ENCODE measurements at places on chromosomes 13 and 19.

DNA sequence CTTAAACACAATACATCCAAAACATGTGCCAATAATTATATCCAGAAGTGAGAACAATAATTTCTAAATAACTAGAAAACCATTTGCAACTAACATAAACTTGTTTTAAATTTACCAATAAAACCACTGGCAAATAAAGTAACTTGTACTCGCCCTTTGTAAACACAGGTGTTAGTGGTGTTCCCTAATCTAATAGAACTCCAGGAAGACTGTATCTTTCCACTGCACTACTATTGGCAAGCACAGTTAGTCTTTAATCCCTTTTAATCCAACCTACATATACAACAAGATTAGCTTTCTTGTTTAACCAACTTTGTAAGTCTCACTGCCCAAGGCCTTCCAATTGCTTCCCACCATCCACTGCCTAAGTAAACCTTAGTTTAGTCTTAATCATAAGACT, 79.5 kb downstream of the PCDH9 start:
- DNase-seq = no peak

- DNase-seq = no peak
Measured at GRCh38 chr19:21604351-21604926, 99.0 kb downstream of the ZNF429 start.

DNA sequence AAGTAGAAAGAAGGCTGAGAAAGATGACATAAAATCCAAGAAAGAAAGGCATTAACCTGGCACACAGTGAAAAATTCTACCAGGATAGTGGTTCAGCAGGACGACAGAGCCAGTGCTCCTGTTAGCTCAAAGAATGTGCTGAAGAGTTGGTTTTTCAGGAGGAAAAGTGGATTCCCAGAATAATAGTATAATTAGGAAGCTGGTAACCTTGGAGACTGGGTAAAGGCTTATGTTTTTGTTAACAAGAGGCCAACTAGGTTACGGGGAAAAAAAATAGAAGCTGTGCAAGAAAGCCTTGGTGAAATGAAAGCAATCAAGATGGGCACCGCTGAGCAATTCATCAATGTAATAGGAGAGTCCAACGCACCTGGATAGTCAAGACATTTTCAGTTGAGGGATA, 54.7 kb downstream of the SLC15A1 start:
- DNase-seq = no peak

GRCh38 chr19:4089400-4089908, 22.8 kb upstream of the ZBTB7A start:
- no peak for DNase-seq

- DNase-seq = no peak
Measured at GRCh38 chr13:71374471-71375049, 492.4 kb downstream of the DACH1 start.

DNA sequence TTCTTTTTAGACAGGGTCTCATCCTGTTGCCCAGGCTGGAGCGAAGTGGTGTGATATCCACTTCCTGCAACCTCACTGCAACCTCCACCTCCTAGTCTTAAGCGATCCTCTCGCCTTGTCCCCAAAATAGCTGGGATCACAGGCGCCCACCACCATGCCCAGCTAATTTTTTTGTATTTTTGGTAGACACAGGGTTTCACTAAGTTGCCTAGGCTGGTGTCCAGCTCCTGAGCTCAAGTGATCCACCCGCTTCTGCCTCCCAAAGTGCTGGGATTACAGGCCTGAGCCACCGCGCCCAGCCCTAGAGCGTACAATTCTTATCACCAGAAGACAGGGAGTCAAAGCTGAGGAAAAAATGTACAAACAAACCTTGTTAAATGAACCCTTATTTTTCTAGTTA, 4.5 kb upstream of the ELOF1 start:
- DNase-seq = no peak

DNA sequence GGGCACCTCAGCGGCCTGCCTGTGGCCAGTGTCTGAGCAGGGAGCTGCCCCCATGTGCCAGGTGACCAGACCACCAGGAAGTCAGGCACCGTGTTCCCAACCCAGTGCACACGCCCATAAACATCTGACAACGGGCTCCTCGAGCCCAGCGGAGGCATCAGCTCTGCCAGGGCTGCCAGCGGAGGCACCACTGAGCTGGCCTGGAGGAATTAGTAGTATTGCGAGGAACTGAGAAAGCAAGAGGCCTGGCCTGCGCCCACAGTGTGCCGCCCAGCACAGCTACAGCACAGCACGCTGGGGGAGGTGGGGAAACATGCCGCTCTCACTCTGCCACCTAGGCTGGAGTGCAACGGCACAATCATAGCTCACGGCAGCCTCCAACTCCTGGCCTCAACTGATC, 44.6 kb downstream of the ANKRD27 start:
- no peak for DNase-seq

- DNase-seq = no peak
Measured at GRCh38 chr19:51706296-51706695, 13.2 kb downstream of the SPACA6 start.

Measured in WTC11 (cell line).